ELF-1 (cell line): ENCODE measurements at places on chromosomes 6 and 20.

DNA sequence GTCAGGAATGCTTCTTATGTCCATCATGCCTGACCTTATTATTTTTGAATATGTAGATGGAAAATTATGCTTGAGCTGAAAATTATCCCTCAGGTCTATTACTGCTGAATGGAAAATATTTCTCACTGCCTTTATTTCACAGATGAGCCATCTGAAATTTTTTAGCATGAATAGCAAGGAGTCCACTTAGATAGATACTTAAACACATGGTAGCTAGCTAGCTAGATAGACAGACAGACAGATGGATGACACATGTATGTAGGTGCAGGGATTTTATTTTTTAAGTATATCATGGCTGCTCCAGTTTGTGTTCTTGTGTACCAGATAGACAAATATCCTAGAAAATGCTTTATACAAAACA, 645.0 kb downstream of the MMUT start:
- DNase-seq: no peak

- DNase-seq: peak; percentile 70
Measured at GRCh38 chr6:137926207-137926731, 59.2 kb downstream of the TNFAIP3 start.

DNA sequence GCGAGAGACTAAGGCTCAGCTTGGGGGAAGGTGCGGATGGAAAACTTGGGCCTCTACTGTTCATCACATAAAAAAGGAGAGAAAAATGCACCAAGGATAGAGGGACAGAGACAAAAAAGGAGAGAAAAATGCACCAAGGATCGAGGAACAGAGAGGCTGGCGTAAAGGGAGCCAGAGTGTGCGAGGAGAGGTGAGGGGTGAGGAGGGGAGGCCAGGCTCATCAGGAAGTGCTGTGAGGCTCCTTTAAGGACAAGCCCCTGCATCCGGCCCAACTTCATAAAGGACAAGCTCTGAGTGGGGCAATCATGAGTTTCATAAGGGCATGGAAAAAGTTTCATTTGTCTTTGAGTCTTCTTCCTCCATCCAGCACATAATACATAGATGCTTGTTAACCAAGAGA, 117.2 kb upstream of the NXT1 start:
- DNase-seq: no peak

DNA sequence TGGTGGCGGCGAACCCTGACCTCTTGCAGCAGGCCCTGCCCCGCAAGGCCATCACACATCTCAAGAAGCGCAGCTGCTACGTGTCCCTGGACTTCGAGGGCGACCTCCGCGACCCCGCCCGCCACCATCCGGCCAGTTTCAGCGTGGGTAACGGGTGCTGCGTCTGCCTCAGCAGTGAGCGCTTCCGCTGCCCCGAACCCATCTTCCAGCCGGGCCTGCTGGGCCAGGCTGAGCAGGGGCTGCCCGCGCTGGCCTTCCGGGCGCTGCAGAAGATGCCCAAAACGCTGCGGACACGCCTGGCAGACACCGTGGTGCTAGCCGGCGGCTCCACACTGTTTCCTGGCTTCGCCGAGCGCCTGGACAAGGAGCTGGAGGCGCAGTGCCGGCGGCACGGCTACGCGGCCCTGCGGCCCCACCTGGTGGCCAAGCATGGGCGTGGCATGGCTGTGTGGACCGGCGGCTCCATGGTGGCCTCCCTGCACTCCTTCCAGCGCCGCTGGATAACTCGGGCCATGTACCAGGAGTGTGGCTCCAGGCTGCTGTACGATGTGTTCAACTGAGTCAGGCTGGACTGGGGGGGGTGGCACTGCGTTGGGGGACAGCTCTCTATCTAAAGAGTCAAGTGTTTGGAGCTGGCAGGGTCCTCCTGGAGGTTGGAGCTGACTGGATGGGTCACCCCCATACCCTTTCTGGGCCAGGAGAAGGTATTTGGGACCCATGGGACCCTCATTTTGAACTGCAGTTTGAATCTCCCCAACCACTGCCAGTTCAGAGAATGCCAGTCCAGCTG, 1.1 kb downstream of the ACTL10 start:
- peak; percentile 92 for DNase-seq

DNA sequence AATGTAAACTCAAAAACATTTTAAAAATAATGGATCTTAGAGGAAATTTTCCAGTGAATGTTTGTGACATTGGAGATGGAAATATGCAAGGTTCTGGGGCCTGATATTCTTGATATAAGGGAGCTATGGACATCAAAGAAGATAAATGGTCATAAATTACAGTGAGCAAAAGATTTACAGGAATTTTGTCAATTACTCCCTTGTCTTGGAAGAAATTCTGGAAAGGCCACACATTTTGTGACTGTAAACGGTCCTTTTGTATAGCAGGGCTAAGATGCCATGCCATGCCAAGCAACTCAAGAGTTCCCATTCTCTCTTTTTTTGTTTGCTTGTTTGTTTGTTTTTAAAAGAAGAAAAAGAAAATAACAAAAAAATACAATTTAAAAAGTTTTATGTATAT, 1186.2 kb upstream of the CITED2 start:
- DNase-seq: no peak

GRCh38 chr6:17212546-17213371, 68.4 kb upstream of the RBM24 start:
- DNase-seq: peak; percentile 26

DNA sequence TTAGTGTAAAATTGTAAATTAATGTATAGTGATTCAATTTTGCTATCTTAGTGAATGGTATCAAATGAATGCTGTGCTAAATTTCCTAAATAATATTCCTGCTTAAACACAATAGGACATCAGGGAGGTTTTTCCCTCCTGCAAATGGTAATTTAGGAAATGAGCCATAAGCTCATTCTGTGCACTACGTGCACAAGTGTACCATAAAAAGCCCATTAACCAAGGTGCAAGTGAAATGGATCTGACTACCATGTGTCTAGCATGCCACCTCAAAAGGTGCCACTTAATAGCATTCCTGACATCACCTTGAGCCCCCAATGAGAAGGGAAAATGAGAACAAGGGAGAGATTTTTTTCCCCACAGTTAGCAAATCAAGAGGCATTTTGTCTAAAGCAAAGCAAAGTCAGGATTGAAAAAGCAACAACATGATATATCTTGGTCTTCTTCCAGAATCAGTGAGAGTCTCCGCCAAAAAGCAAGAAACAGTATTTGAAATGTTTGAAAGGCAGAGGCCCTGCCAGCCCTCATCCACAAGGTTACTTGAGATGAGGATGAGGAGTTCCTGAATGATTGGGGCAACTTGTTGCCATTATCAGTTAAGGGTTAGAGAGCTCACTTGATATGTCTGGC, 334.2 kb upstream of the RSPO3 start:
- no peak for DNase-seq

DNA sequence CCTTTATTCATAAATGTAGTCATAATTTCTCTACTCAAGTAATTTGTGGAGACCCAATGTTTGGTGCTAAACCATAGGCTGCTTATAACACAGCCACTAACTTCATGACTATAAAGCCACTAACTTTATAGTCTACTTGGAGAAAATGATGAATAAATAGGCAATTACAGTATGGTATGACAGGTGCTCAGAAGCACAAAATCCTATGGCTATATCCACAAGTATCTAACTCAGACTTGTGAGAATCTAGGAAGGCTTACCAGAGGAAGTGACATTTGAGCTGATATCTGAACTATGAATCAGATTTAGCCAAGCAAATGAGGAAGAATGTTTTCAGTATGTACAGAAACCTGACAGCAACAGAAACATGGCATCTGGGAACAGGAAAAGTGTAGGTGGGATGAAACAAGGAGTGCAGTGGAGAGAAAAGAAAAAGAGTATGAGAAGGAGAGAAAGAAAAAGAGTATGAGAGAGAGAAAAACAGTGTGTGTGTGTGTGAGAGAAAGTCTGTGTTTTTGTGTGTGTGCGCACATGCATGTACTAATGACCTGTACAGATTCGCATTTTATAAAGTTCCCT, 59.9 kb downstream of the REV3L start:
- no peak for DNase-seq

GRCh38 chr6:33126101-33126714, 50.4 kb downstream of the HLA-DPB1 start:
- peak; percentile 42 for DNase-seq

DNA sequence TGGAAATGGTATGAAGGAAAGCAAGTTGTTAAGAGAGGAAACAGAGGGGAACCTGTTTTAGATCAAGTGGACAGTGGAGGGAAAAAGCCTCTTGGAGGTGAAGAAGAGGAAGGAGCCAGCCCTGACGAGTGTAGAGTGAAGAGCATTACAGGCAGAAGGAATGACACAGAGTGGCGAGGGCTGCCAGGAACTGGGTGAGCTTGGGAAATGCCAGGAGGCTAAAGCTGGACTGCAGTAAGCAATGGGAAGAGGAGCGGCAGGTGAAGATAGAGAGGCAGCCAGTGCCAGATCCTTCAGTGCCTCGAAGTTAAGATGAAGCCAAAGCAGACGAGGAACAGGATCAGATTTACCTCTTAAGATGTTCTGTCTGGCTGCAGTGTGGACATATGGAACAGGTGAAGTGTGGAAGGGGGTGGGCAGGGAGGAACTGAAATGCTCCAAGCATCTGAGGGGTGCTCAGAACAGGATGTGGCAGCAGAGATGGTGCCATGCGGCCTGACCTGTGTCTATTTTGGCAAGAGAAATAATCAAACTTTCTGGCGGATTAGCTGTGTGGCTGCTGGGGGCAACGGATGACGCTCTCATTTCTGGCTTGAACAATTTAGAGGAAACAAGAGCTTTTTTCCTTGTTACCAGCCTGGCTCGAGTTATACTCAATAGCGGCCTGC, 748.4 kb downstream of the PTPRT start:
- no peak for DNase-seq

GRCh38 chr20:574297-574942, 30.8 kb upstream of the CSNK2A1 start:
- DNase-seq: peak; percentile 58

GRCh38 chr6:109991201-109992101, 13.3 kb downstream of the GPR6 start:
- no peak for DNase-seq

GRCh38 chr6:149395185-149395584, 4.9 kb upstream of the SUMO4 start:
- DNase-seq: no peak

DNA sequence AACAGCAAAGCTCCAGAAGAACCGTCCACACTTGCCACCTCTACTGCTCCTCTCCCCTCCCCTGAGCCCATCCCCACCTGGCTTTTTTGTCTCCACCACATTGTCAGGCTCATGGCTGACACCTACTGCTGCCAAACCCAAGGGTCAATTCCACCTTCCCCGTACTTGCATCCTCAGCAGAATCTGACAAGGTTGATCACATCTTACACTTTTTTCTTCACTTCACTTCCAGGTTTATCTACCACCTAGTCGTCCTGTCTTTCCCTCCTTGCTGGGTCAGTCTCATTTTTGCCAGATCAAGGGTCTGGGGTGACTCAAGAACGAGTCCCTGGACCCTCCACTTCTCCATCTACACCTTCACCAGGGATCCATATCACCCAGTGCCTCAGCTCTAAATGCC, 3.1 kb downstream of the AURKA start:
- no peak for DNase-seq

- no peak for DNase-seq
Measured at GRCh38 chr20:50346374-50347283, 156.0 kb downstream of the CEBPB start.

GRCh38 chr6:106003268-106003987, 82.7 kb upstream of the PRDM1 start:
- DNase-seq: no peak

- DNase-seq: no peak
Measured at GRCh38 chr6:138640028-138640427, 133.5 kb upstream of the CCDC28A start.

GRCh38 chr6:147486683-147487082, 21.8 kb upstream of the SAMD5 start:
- no peak for DNase-seq

DNA sequence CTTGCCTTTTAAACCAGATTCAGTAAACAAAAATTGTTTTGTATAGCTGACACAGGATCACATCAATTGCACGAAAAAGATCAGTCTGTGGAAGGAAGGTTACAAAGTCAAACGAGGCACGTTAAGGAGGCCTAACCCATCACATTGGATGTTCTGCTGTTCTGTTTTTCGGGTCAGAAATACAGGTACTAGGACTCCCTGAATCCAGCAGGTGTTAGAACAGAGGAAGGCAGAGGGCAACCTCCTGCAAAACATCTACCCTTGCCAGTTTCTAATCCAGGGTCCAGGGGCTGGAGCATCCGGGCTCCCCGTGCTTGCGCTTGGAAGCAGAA, 64.6 kb downstream of the PLG start:
- DNase-seq: no peak

- DNase-seq: no peak
Measured at GRCh38 chr20:17961587-17961940, 7.0 kb downstream of the SNX5 start.

DNA sequence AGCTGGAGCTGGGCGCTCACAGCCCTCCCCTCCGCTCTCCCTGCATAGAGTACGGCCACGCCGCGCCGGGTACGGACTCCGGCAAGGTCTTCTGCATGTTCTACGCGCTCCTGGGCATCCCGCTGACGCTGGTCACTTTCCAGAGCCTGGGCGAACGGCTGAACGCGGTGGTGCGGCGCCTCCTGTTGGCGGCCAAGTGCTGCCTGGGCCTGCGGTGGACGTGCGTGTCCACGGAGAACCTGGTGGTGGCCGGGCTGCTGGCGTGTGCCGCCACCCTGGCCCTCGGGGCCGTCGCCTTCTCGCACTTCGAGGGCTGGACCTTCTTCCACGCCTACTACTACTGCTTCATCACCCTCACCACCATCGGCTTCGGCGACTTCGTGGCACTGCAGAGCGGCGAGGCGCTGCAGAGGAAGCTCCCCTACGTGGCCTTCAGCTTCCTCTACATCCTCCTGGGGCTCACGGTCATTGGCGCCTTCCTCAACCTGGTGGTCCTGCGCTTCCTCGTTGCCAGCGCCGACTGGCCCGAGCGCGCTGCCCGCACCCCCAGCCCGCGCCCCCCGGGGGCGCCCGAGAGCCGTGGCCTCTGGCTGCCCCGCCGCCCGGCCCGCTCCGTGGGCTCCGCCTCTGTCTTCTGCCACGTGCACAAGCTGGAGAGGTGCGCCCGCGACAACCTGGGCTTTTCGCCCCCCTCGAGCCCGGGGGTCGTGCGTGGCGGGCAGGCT, 4.6 kb downstream of the KCNK15 start:
- no peak for DNase-seq

DNA sequence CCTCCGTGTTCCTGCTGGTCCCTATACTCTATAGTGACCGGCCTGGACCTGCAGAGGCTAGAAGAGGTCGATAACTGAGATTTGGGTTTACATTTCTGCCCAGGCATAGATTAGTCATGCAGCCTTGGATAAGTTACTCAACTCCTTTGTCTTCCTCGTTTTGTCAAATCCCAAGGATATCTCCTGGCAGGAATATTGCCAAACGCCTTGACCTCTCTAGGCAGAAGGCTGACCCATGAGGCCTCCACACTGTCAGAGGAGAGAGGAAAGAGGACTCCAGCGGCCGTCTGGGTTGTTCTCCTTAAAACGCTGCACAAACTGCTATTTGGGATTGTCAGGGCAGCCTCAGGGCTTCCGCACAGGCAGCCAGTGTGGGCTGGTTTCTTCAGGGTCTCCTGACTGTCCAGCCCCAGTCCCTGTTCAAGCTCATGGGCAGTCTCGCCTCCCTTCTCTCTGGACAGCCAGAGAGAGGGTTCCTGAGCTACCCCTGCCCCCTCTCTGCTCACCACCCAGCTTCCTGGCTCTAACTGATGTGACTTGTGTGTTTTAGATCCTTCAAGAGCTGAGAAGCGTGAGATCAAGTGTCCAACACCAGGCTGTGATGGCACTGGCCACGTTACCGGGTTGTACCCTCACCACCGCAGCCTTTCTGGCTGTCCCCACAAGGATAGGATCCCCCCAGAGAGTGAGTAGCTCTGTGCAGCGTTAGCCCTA, 44.7 kb upstream of the PCMTD2 start:
- DNase-seq: no peak
